Hematopoietic multipotent progenitor cell treated with erythropoietin and hydrocortisone succinate and interleukin-3 and kit ligand, for 6 days (in vitro differentiated cells): ENCODE measurements at places on chromosomes 2 and 18.

GRCh38 chr2:217147818-217148217 is 288.0 kb upstream of the TNP1 start:
- DNase-seq, result peak; percentile 91

GRCh38 chr2:120520454-120520853 is 174.5 kb downstream of the INHBB start:
- DNase-seq, result no peak

DNA sequence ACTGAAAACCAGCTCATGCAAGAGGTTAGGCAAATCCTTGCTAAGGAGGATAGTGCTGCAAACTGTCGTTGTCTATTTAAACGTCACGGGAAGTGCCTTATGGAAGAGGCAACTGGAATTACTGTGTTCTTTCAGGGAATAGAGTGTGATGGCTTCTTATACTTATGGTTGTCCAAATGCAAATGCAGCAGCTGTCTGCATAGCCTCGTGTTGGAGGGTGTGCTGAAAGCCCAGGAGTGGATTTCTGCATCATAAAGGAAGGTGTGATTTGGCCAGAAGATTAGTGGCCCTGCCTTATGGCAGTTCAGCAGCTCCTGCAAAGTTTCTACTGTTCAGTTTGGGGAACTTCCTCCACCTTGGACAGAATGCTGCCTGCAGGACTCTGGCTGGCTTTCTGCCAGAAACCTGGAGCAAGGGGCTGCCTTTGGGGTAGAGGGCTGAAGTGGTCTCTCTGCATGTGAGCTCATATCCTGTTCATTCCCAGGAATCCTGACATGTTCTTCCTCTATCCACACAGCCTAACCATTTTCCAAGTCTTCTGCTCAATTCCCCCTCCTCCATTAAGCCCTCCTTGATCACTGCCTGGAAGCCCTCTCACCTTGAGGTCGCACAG is 321.2 kb upstream of the CXCR4 start:
- no peak for DNase-seq

DNA sequence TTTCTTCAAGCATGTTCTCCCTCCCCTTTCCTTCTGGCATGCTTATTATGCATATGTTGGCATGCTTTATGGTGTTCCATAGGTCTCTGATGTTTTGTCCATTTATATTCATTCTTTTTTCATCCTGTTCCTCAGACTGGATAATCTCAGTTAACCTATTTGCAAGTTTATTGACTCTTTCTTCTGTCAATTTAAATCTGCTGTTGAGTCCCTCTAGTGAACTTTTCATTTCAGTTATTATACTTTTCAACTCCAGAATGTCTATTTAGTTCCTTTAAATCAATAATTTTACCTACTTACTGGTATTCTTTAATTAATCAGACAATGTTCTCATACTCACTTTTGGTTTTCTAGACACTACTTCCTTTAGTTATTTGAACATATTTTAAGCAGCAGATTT is 101.2 kb downstream of the GALNT14 start:
- DNase-seq, result no peak

DNA sequence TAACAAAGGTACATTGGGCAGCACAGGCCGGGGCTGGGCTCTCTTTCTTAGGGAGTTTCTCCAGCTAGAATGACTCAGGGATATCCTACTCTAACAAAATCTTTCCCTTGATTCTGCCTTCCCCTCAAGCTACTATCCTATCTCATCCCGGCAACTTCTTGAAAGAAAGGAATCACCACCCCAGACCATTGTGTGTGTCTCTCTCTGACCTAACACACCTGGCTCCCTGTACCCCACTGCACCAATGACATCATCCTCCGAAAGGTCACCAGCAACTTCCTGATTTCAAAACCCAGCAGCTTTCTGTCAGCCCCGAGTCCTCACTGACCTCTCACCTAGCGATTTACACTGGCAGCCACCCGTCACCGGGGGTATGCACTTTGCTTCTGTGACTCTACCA is 72.1 kb upstream of the MAP4K4 start:
- DNase-seq, result no peak

DNA sequence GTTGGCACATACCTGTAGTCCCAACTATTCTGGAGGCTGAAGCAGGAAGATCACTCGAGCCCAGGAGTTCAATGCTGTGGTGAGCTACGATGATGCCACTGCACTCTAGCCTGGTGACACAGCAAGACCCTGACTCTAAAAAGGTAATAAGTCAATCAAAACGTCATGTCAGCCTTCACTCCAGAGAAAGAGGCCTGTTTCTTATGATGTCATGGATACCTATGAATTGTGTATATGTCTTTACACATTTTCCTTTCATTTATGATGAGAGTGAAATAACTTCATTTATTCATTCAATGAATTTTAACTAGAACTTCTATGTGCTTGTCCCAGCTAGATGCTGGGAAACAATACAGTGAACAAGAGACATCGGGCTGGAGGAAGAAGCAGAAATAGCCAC is 25.0 kb upstream of the ID2 start:
- DNase-seq, result no peak

GRCh38 chr2:112093216-112093615 is 38.1 kb downstream of the TMEM87B start:
- DNase-seq, result no peak

DNA sequence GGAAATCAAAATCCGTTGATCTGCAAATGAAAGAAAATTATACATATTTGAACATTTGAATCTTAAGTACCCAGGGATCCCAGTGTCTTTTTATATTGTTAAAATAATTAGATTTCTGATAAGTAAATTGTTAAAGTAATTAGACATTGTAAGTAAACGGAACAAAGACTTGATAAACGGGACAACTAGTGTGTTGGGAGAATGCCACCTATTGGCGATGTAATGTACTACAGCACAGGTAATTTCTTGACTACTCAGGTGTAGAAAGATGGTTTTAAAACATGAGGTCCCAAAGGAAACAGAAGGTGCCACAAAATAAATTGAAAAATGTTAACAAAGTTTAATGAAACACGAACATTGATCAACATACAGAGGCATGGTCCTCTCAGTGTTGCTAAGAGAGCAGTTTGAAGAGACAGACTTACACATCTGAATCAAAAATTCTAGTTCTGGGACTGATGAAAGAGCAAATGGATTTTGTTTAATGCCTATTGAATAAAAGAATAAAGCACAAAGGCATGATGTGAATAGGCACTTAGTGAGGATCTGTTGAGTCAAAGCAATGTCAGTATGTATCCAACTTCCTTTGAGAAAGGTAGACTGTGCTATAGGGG is 103.4 kb upstream of the RASGRP3 start:
- DNase-seq, result peak; percentile 57

DNA sequence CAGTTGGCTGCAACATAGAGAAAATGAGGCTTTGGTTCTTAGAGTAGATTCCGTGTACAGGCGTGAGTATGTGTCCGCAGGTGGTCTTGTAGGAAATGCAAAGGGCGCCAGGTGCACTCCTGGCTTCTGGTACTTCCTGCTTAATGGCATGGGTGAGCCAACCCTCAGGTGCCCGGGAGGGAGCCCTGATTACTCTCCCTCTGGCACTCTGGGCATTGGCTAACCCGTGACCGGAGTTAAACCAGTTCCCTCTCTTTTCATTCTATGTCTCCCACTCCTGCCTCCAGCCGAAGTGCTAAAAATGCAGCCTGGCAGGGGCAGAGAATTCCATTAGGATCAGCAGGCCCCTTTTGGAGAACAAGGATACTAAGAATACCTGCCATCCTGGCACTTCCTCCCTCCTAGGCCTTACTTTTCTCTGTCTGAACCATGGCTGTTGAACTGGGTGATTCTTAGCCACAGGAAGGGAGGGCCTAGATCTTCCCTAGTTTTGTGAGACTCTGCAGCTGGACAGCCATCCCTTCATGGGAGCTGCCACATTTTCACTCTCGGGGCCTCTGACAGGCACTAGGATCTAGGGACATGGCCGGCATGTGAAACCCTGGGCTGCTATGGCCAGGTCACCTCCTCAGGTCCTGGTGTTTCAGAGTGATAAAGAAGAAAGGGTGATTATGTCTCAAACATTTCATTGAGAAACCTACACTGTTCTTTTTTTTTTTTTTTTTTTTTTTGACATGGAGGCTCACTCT is 6.5 kb downstream of the MERTK start:
- no peak for DNase-seq

DNA sequence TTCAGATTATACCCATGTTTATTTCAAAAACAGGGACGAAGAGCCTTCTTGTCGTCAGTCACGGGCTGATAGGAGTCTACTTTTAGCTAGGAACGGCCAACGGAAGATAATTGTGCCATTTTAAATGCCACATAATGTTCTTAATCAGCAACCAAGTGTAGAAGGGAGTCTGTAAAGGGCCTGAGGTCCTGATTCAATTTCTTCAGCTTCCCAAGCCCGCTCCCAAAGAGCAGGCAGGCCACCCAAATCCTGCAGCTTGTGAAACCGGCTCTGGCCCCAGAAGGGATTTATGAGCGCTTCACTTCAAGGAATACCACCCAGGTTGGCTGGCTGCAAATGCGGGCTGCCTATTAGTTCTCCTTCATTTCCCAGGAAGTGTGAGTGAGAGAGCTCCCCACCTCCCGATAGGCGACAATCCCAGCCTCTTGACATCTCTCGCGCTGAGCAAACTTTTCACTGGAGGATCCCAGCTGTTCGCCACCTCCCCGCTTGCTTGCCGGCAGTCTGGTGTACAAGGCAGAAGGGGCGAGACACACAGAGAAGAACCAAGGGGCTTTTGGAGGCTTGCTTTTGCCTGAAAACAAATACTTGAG is 272.9 kb downstream of the CDH20 start:
- DNase-seq, result no peak

- no peak for DNase-seq
These were observed 529 bp downstream of the SEMA4C start for GRCh38 chr2:96869281-96869821.

- no peak for DNase-seq
These were observed 289.4 kb upstream of the PXDN start for GRCh38 chr2:2033691-2034090.

DNA sequence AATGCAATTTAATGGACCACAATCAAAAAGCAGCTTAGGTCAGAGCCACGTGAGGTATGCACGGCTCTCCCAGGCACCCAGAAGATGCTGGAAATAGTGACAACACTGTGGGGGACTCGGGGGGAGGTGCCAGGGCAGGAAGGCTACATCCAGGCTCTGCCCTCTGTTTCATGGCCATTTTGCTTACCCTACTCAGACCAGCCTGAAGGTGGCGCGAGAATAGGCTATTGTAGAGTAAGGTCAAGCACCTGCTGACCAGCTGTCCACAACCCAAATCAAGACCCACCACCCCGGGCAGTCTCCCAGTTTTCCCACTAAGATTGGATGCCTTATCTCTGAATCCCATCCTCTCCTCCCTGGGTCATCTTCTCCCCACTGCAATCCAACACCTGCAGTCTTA is 115.7 kb downstream of the VIT start:
- no peak for DNase-seq

GRCh38 chr2:227228061-227228667 is 63.7 kb downstream of the COL4A3 start:
- DNase-seq, result peak; percentile 9

GRCh38 chr2:68506170-68506569 is 38.8 kb downstream of the APLF start:
- peak; percentile 40 for DNase-seq

DNA sequence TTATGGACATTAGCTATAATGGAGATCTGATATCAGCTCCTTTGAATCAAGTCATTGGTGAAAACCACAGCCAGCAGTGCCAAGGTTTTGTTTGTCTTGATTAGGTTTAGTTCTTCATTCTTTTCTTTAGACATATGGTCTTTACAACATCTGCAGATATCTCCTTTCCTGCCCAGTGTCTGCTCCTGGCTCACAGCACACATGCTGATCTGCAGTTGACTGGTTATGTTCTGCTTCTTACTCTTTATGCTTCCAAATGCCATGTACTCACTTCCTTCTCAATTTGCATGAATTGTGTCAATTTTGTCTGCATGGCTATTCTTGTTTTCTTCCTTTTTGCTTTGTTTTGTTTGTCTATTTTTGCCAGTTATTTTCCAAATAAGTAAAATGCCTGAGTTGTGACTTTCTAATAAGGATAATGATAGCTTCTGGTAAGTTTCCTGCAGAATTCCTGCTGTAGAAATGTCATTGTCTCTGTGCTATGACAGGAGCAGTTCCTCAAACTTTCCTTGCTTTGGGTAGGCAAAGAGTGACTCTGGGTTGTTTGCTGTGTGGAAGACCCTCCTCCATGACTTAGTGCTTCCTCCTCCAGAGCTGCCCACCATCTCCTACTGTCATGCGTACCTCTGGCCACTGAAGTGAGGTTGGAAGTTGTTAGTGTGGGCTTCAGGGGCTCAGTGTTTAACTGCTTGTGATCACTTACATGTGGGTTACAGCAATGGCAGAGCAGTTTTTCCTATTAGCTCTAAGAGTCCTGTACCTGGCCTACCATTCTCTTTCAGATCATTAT is 8.2 kb downstream of the ARHGAP25 start:
- DNase-seq, result peak; percentile 70

- DNase-seq, result peak; percentile 24
These were observed 1.0 kb downstream of the AGAP1 start for GRCh38 chr2:235494716-235495372.

DNA sequence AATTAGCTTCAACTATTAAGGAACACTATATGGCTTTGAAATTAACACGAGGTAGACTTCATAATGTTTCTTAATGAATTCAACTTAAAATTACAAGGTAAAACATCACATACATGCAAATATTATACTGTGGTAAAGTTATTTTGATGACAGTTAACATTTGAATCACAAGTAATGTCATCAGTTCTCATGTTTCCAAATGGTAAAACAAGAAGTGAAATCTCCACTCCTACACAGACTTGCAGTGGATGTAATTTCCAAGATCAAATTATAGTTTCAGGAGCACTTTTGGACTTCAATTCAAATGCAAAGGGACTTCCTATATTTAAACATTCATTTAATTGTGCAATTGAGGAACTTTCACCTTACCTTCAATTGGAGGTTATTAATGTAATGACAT is 39.1 kb downstream of the C18orf54 start:
- no peak for DNase-seq

GRCh38 chr18:12485479-12486105 is 77.9 kb downstream of the PRELID3A start:
- DNase-seq, result no peak

DNA sequence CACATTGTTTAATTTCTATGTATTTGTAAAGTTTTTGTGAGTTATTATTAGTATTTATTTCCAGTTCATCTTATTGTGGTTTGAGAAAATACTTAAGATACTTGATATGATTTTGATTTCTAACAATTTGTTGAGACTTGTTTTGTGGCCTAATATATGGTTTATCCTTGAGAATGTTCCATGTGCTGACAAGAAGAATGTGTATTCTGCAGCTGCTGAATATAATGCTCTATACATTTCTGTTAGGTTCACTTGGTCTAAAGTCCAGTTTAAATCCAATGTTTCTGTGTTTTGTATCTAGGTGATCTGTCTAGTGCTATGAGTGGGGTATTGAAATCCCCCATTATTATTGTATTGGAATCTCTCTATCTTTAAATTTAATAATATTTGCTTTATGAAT is 201.3 kb downstream of the FSIP2 start:
- no peak for DNase-seq

GRCh38 chr2:41647468-41648050 is 400.3 kb upstream of the PKDCC start:
- no peak for DNase-seq

DNA sequence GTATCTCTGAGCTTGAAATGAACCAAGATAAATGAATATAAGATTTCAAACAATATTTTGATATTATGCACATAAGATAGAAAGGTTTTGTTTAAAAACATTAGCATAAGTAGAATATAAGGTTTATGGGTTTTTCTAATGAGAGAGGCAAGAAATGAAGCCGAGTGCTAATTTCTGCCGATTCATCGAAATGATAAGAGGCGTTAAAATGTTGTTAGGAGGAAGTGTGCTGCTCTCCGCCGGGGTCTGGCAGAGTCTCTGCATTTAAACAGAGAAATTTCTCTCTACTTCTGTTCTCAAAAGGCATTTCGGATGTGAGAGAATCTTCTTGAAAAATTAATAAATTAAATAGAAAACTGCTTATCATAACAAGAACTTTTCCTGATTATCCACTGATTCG is 83.6 kb downstream of the MRPS9 start:
- DNase-seq, result peak; percentile 57
